Body of pancreas (tissue), 4 donors: ENCODE measurements at places on chromosomes 3 and 15. TPM values are rescaled to one million over a fixed set of nuclear protein-coding genes. Genes with fewer than 3 reads are reported as not detected.

Gene FAM107A
- total RNA-seq, result 26.4 TPM

Gene UACA
- 22.4 TPM for total RNA-seq

Gene ZNF80
- total RNA-seq, result not detected

Gene GPR160
- total RNA-seq, result 26.4 TPM

DNA sequence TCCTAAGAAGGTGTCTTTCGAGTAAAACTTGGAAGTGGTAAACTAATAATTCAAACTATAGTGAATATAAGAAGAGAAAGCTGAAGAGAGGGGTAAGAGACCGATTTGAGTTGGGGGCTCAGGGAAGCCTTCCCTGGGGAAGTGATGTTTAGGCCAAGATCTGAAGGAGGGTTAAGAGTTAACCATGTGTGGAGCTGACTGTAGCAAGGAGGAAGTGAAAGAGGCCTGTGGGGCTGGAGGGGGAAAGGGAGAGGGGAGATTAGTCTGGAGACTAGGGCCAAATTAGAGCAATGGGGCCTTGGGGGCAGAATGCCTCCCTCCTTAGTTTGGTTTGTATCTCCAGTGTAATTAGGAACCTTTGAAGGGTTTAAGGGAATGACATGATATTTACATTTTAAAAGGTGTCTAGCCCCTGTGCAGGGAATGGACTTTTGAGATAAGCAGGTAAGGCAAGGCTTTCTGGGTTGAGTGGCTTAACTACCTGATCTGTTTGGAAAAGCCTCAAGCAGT lies 2.2 kb downstream of the ZNF592 start:
- no peaks in the 10 kb centered on the region for H3K36me3 ChIP-seq
- no peak for DNase-seq
- peak overlapping the region; percentile 97 for H3K27ac ChIP-seq
- no peak overlapping the region for H3K4me3 ChIP-seq
- peaks cover 75% of the 10 kb centered on the region for H3K4me1 ChIP-seq
- no peaks in the 10 kb centered on the region for H3K27me3 ChIP-seq
